ENCODE measurements at places on chromosomes 4 and X.
A peak's percentile ranks its signal among the peaks of the same experiment; 100 is the strongest.

DNA sequence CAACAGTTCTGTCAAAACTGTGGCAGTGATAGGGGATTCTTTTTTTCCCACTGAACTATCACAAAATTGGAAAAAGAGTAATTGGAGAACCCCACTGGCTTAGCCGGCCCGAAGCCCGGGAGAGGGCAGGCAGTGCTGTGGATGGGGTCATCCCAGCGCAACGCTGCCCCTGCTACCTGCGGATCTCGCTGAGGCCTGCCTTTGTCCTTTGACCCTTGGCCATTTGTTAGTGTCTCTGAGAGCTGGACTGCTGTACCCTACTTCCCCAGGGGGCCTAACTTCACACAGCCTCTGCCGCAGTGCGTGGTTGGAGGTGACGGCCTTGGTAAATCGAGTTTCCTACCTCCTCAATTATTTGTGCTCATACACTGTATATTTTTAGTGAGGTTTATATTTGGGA, 43.0 kb upstream of the MSANTD1 start:
- DNase-seq, result no peak

DNA sequence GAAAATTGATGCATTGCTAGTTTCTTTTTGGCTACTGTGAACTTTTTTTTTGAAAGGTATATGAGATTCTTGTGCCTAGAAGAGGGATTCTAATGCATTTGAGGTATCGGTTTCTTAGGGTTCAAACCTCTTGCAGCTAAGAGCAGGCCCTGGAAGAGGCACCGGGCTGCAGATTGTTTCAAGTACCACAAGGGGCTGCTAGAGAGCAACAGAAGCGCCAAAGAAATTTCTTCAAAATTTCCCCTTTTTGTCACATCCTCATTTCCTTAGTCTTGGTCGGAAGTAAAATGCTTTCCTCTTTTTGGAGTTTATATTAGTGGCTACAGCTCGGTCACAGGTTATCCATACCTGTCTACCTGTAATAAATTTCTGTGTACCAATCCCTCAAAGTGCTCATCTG, 89.8 kb downstream of the PDGFRA start:
- DNase-seq, result peak; percentile 69

DNA sequence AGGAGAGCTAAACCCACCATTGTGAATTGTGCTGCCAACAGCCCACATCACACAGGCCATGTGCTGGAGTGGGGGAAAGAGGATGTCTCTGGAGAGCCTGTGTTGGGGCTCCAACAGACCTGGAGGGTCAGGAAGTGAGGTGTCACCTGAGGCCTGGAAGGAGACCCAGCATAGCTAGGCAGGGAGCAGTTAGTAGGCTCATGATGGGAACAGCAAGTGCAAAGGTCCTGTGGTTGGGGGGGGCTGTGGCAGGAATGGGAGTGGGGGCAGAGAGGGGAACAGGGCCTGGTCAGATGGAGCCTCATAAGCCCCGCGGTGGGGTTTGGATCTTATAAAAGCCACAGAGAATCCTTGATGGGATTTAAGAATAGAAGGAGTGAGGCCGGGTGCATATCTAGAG, 35.9 kb upstream of the GPR78 start:
- no peak for DNase-seq

DNA sequence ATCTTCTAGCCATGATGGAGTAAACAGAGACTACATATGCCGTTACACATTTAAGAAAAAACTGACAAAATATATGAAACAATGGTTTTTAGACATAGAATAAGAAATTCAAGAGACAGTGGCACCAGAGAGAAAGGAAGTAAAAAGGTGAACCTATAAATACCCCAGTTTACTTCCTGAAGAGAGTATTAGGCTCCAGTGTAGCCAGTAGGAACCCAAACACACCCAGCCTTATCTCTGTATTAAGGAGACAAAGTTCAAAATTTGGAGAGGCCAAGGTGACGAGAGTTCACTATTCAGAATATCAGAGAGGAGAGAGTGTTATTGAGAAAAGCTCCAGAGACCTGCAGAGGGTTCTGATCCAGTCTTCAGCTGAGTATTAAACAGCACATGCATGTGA, 119.0 kb downstream of the TET2 start:
- no peak for DNase-seq

Measured in retina (tissue), 1 donor.